Midbrain (tissue), 1 donor: ENCODE measurements at places on chromosomes 2 and 18.
A peak's percentile ranks its signal among the peaks of the same experiment; 100 is the strongest.

GRCh38 chr18:44520981-44521667, 159.6 kb upstream of the SETBP1 start:
- DNase-seq = no peak

DNA sequence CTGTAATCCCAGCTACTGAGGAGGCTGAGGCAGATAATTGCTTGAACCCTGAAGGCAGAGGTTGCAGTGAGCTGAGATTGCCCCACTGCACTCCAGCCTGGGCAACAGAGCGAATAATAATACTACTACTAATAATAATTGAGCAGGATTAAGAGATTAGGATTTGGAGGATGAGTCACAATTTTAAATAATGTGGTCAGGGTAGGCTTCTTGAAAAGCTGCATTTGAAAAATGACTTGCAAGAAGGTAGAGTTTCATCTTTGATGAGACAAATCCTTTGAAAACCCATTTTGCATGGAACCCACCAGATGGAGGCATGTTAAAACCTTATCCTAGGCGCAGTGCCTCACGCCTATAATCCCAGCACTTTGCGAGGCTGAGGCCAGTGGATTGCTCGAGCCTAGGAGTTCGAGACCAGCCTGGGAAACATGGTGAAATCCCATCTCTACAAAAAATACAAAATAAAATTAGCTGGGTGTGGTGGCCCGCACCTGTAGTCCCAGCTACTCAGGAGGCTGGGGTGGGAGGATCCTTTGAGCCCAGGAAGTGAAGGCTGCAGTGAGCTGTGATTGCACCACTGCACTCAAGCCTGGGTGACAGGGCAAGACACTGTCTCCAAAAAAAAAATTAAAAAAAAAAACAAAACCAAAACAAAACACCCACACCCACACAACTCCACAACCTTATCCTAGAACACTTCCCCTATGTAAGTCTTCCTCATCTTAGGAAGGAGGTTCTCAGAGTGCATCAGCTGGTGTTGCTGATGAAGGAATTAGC, 3.3 kb upstream of the ATP8B1 start:
- DNase-seq = no peak

DNA sequence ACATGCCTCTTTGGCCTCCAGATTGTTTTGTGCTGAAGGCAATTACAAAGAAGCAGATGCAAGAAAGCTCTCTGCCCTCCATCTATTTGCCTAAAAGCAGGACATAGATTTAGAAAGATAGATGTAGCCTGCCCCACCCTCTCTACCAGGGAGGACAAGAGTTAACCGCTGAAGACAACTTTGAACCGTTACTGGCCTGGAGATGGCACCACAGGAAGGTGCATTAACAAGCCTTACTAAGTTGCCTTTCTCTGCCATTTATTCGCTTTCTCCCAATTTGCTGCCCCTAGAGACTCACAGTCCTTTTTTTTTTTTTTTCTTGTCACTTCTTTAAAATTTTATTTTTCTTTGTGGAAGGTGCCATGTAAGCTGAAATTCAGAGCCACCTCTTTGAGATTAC, 28.8 kb upstream of the RMDN2 start:
- DNase-seq = no peak

DNA sequence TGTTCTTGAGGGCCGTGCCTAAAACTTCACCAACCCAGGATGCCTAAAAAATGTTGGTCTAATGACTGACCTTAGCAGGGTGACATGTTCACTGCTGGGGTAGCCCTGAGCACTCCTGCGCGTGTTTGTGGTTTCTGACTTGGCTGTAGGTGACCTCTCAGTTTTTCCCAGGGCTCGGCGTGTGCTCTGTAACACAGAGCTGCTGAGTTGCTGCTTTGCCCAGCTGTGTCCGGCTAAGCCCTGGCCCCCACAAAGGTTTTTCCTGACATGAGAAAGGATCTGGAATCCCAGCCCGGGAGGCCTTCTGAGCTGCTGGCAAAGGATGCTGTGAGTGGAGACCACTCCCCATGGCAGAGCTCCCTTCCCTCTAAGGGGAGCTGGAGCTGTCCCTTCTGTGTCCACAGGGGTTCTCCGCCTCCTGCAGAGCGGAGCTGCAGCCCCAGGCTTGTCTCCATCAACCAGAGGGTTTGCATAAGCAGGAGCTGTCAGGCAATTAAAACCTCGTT, 52.7 kb downstream of the CRIM1 start:
- no peak for DNase-seq

DNA sequence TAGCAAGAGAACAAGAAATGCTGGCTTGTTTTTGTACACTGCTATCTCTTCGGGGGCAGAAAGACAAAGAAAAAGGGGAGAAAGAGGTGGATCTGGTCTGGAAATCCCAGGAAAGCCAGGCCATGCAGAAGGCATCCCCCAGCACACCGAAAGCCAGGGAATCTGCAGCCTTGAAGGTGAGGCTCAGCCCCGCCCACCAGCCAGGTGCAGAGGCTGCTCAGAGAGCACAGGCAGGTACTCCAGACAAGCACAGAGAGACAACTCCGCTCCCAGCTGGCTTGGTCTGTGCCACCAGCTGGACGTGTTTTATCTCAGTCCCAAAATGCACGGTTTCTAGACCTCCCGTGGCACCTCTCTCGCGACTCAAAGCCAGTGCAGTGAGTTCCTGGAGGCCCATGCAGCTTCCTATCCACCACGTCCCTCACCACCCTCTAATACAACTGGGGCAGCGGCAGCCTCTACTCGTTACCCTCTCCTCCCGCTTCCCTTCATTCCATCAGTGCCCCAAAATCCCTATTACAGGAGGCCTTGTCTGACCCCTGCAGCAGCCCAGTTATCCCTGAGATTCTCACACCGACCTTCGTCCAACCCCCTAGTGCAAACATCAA, 62.8 kb downstream of the HDAC4 start:
- no peak for DNase-seq

DNA sequence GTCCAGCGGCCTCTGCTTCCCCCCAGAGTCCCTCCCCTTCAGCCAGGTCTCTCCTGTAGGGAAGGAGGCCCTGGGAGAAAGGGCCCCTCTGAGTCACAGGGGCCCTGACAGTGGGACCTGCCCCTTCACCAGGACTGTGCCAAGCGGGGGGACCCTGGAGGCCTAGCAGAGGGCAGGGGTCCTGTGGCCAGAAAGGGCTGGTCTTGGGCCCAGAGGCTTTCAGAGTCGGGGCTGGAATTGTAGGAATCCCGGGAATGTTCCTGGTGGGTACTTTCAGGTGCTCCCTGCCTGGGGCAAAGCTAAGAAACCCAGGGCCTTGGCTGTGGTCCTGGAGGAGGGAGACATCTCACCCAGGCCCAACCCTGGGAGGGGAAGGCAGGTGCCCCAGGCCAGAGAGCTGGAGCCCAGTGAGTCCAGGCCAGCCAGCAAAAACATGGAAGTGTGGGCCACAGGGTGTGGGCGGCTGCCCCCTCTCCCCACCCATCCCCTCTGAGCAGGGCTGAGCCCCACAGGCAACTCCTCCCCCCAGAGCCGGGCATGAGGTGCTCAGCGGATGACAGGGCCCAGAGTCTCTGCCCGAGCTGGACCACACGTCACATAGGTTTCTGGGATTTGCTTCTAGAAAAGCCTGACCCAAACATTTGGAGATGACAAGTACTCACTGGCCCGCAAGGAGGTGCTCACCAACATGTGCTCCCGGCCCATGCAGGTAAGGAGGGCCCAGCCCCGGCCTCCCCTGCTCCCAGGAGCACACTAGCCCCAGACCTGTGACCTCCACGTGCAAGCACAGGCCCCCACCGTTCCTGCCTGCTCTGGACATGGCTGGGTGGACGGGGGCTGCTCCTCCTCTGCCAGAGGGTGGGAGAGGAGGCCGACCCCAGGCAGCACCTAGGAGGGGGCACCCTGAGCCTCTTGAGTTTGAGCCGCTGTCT, 48.2 kb upstream of the ALPP start:
- DNase-seq = no peak

DNA sequence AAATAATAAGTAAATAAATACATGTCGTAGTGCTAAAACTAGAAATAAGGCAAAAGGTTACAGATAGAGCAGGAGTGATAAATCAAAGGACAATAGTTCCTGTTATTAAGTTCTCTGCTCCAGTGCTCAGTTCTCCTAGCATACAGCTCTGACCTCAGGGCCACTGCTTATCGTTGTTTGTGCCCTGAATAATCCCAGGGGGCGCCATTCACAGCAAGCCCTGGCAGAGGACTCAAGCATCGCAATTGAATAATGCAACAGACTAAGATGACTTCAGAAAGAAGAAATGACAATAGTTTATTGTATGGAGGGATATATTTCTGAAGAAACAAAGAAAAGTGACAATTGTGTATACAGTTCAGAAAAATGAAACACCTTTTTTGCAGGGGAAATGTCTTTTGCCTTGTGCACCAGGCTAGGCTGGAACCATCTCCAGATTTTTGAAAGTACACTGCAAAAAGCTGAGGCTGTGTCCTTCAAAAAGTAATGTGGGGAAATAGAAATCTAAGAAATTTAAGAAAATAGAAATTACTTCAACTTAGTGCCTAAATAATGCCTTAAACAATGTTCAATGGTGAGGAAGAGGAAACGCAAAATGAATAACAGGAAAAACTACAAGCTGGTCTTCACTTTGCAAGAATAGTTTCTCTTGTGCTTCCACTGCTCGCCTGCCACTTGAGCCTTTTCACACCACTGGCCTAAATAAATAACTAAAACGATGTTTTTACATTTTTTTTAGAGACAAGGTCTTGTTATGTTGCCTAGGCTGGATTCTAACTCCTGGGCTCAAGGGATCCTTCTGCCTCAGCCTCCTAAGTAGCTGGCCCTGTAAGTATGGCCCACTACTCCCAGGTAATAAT, 19.0 kb upstream of the CCNYL1 start:
- DNase-seq = peak; percentile 33

DNA sequence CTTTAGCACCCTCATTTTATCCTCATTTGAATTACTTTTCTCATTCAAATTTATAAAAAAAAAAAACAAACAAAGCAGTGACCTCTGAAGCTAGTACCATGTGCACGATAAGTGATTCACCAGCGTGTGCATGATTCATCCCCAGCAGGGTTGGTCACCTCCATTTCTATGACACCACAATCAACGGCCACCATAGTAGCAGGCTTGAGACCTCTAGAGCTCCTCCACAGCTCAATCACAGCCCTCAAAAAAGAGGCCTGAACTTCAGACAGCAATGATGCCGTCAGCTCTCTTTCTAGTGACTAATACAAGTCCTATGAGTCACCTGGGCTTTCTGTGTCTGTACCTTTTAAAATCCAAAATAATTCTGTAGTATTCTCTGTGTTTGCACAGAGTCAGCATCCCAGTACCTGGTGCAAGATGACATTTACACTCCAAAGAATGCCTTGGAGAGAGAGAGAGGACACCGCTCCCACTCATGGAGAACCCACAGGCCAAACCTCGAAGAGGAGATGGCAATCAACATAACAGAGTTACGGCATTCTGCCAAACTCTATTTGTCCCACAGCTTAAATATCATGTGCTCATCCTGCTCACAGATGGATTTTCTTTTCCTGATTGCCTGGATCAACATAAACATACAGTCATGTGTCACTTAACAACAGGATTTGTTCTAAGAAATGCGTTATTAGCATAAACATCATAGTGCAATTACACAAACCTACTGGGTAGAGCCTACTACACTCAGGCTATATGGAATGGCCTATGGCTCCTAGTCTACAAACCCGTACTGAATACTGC, 58.7 kb downstream of the L3MBTL4 start:
- no peak for DNase-seq

- no peak for DNase-seq
These were observed 70.4 kb downstream of the CWC22 start for GRCh38 chr2:179936654-179937053.

- DNase-seq = peak; percentile 71
These were observed 1.1 kb downstream of the EPC2 start for GRCh38 chr2:148645539-148646230.
